GM13976 (cell line): ENCODE measurements at places on chromosomes 4 and X.
A peak's percentile ranks its signal among the peaks of the same experiment; 100 is the strongest.

GRCh38 chr4:7500404-7500803 is 65.7 kb upstream of the PSAPL1 start:
- no peak for DNase-seq

DNA sequence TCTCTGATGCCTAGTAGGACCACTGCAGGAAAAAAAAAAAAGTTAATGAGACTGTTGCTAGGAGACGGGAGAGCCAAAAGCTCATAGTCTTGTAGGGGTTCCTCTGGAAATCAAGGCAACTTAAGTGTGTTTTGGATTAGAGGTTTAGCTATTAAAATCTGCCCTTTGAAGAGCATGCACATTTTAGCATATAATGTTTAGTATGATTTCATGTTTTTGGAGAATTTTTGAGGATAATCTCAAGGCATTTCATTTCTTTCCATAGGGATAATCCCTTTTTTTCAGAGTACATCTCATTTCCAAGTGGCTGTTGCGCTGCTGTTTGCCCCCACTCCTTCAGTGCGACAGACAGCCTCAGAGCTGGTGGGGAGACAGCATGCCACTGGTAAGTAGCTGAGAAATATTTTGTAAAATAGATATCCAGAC is at the start of gene LINC00632:
LINC00632 (plus strand) TSS at position 339 of the 426 bp plus-strand sequence.
- DNase-seq, result no peak

DNA sequence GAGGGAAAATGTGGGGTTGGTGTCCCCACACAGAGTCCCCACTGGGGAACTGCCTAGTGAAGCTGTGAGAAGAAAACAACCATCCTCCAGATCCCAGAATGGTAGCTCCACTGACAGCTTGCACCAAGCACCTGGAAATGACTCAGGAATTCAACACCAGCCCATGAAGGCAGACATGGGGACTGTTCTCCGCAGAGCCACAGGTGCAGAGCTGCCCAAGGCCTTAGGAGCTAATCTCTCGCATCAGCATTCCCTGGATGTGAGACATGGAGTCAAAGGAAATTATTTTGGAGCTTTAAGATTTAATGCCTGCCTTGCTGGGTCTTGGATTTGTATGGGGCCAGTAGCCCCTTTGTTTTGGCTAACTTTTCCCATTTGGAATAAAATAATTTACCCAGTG is 367.9 kb downstream of the FAM133A start:
- no peak for DNase-seq

DNA sequence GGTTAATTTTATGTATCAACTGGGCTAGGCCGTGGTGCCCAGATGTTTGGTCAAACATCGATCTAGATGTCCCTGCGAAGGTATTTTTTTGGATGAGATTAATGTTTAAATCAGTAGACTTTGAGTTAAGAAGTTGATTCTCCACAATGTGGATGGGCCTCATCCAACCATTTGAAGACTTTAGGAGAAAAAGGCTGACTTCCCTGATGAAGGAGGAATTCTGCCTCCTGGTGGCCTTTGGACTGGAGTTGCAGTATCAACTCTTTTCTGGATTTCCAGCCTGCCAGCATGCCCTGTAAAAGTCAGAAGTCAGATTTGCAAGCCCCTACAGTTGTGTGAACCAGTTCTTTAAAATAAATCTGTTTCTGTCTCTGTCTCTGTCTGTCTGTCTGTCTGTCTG is 91.4 kb downstream of the STK32B start:
- DNase-seq, result no peak

- no peak for DNase-seq
These were observed 119.3 kb upstream of the CLNK start for GRCh38 chr4:10803713-10804343.

GRCh38 chrX:152086141-152086540 is 52.2 kb downstream of the MAGEA10 start:
- DNase-seq, result no peak

GRCh38 chr4:174764105-174764729 is 64.8 kb downstream of the GLRA3 start:
- peak; percentile 26 for DNase-seq

DNA sequence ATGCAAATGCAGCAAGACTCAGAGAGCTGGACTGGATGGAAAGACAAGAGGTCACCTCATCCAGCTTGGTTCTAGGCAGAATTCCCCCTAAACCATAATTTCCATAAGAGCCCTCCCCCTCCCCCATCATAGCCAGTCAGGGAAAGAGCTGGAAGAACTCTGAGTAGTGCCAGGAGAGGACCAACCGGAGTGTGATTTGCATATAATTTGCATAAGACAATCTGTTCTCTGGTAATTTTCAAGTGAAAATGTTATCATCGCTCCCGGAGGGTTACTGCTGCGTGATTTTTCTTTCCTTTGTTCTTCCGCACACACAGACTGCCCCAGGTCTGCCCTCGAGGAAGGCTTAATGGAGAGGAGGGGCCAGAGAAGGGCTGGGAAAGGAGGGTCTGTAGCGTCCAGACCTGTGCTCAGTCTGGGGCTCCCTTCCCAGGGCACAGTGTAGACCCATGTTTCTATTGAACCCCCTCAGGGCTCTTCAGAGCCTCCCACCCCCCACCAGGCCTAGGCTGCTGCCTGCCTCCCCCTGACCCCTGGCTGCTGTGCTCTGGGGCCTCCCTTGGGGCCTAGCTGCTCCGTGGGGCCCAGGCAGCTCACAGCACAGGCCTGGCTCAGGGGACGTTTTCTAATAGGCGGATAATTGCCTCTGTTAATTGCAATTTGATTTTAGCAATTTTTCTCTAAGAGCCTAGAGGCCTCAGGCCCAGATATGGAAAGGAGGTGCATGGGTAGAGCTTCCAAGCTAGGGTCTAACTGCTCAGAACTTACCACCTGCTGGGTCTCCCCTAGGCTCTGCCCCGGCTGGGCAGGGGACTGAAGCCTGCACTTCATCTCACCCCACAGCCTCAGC is 90.4 kb upstream of the PJA1 start:
- DNase-seq, result no peak

- DNase-seq, result no peak
These were observed 16.9 kb downstream of the CYBB start for GRCh38 chrX:37796805-37797204.

DNA sequence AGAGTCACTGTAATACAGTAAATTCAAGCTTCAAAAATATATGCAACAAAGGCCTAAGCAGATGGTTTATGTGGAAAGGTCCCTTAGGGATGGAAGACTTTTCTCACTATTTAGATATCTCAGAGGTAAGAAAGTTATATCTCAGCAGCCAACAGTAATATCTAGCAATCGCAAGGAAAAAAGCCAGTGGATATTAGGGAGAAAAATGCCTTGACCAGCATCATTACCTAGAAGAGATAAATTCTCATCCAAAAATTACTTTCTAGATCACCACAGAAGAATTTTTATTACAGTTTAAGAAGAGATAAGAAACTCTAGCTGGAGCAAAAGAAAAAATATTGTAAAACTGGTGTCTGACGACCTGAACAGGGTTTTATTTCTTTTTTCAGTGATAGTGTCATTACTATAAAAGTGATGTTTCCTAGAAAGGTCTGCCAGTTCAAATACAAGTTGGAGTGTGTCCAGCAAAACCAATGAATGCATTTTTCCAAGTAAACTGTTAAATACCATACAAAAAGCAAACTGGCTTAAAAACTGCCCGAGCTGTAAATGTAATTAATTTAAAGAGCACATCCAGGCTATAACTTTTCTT is 100.0 kb downstream of the ATP11C start:
- DNase-seq, result no peak

DNA sequence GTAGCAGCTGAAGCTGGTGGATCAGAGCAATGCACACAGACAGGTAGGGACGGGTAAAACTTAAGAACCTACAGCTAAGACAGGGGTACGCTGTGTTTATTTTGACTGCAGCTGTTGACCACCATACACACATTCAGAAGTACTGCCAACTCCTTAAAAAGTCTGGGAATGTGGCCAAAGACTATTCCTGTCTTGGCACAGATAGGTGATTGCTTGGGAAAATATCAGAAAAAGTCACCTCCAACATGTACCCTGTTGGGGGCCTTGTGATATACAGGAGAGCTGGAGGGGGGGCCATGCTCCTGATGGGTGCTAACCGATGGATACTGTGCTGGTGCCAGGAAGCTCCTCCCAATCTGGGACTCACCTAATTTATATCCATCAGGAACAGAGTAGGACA is 121.2 kb downstream of the VCX2 start:
- DNase-seq, result no peak

DNA sequence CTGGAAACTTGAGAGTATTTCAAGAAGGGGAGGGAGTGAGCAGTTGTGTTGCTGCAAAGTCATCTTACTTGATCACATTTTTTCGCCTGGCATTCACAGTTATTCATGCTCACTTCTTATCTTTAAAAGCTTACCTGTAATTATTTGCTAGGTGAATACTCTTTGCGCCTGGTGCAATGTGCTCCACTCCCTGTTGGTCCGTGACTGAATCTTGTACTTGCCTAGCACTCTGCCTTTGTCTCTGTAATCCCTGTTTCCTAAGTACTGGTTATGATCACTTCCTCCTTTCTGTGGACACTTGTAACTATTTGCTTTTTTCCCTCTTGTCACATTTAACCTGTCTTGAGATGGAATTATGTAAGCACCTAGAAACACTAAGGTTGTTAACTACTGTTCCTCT is 5.8 kb downstream of the BMP2K start:
- no peak for DNase-seq

GRCh38 chrX:84830836-84831235 is 172.8 kb upstream of the APOOL start:
- no peak for DNase-seq

DNA sequence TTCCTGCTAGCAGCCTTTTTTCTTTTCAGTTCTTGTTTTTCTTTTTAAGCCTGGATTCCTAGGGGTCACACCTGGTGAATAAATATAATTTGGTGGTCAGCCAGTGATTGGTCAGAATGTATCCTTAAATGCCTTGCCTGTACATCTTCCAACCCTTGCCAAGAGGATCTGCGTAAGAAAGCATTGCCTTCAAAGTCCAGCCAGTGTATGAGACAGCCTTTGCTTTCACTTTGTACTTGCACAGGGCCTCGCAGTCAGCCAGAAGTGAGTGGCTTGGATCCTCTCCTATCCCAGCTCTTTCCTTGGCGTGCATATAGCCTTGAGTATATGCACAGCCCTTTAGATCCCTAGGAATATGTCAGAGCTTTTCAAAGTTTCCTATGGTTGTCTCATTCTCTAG is 22.2 kb downstream of the KANTR start:
- DNase-seq, result no peak

- no peak for DNase-seq
These were observed 142.4 kb downstream of the KLHL8 start for GRCh38 chr4:87077914-87078585.

DNA sequence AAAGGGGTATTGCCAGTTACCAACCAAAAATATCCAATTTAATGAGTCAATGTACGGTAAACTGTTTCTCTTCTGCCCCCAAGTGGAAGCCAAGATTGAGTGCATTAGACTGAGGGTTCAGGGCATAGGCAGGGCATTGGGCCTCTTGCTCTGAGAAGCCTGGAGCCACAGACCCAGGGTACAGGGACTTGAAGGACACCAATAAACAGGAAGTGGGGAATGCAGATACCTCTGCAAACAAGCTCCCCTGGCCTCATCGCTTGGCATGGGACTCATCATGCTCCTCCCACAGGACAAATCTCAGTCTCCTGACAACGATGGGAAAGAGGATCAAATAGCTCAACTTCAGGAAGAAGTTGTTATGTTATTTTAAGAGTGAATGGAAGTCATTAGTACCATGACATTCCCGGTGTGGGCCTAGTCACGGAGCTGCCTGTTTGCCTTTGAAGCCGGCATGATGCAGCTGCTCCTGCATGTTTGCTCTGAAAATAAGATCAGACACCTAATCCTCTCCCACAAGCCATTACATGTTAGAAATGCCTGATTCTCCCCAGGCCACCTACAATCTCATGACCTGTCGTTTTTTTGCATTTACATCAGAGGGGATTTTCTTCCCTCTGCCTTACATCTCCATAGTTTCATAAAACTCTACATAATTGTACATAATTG is 224.2 kb downstream of the RCHY1 start:
- DNase-seq, result peak; percentile 6

- peak; percentile 36 for DNase-seq
These were observed 790 bp upstream of the HHIP start for GRCh38 chr4:144645102-144645630.

DNA sequence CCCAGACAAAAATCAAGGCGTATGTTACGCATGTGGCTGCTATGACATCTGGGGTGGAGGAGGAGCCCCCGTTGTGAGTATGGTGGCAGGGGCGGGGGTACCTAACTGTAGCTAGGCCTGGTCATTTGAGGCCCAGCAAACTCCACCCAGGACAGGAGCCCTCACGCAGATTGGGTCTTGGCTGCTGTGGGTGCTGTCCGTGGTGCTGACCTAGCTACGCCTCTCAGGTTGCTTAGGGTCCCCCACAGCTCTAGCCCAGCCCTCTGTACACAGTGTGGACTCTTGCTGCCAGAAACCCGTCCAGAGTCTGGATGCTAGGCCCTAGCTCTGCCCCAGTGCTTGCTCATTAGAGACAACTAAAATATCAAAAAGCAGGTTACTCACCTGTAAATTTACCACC is 146.7 kb upstream of the PSAPL1 start:
- DNase-seq, result no peak

DNA sequence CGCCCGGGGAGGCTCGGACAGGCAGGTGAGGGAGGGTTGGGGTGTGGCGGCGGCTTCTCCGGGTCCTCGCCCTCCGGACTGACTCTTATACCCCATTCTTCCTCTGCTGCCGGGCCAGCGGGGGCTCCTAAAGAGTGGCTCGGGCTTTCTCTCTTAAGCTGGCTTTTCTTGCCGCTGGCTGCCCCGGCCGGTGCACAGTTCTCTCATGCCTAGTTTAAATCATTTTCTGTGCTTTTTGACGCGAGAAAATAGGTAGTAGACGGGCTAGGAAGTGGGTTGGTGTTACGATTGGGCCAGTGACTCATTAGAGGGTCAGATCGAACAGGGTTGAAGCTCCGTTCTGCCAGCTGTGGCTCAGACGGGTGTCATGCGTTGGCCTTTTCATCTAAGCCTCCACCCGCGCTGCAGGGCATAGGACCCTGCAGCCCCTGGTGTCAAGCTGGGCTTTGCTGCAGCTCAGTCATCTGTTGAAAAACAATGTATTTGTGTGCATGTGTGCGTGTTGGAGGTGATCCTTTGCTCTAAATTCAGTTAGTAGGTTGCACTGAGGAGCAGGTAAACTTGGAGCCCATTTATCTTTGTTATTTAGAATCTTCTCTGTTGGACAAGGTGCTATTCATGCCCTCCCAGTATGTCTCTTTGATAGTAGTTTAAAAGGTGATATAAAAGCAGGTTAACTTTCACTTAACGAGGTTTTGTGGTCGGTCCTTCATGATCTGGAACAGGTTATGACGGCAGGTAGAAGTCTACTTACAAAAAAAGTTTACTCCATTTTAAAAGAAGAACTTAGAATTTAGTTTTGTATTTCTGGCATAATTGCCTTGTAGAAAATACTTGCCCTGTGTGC is 802 bp downstream of the BMP2K start:
- DNase-seq, result peak; percentile 35
